ENCODE measurements at places on chromosomes 5 and 9.

DNA sequence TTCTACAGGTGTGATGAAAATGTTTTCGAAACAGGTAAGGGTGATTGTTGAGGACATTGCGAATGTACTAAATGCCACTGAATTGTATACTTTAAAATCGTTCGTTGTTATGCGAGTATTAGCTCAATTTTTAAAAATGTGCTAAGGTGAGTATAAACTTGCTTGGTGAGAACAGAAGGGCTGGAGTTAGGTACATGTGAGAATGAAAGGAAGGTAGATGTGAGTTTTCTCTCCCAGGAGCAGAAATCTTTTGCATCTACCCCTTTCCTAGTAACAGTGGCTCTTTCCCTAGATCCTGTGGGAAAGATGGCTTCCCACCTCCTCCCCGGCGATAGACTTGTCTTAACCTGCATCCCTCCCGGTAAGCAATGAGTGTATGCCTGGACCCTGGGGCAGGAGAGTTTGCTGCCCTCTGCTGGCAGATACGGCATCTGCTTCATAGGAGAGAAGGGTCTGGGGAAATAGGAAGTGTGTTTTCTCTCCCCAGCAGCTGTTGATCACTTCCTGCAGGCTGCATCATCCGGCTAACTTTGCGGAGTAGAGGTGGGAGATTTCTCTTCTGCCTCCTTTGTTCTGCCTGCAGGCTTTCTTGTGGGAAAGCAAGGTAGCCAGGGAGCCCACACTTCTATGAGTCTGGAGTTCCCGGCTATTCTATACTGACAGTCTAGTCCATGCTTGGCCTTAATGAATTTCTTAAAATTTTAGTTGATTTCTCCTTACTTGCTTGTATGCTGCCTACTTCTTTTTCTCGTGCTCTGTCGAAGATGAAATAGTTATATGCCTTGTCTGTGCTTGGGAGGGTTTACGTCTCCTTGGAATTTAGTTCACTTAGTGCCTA is 373.3 kb upstream of the SEMA6A start:
- peak; percentile 25 for DNase-seq

GRCh38 chr9:36744678-36745077 is 172.0 kb downstream of the MELK start:
- no peak for DNase-seq

GRCh38 chr5:108720391-108720790 is 27.3 kb upstream of the FER start:
- DNase-seq: no peak

DNA sequence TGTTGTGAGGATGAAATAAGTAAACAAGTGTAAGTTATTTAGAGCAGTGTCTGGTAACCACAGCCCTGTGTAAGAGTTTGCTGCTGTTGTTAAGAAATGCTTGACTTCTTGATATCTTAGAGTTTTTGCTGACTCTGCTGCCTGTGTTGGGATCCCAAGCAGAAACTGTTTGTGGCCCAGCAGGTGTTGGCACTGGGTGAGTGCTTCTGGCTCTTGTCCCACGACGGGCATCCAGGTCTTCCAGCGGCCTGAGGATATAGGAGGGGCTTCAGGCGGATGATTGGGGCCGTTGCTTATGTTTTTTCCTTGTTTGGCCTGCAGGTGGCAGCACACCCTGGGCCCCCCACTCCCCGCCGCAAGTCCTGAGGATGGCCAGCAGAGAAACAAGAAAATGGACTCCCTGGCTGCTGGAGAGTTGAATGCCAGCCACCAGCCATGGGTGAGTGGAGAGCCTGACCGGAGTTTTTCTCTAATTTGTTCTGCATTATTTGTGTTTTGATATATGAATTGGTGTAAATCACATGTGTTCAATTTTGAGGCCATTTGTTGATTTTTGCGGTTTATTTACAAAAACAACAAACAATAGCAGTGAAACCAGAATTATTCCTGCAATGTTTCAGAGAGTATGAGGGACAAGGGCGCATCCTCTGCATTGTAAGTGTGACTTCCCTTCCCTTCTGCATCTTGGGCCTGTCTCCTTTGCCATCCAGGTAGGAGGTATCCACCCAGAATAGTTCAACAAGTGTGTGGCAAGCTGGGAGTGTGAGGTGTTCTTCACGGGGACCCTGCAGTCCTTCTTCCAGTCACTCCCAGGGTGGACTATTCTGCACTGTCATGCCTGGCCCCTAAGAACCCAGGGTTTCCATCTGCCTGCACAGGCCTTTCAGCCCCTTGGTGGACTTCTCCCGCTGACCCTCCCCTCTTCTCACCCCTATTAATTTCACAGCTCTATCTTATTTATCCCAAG is 50.3 kb downstream of the SLC22A5 start:
- DNase-seq: peak; percentile 47

GRCh38 chr5:9920697-9921096 is 290.5 kb upstream of the TAS2R1 start:
- no peak for DNase-seq

GRCh38 chr9:134851020-134851419 is 29.6 kb upstream of the FCN2 start:
- DNase-seq: no peak

GRCh38 chr9:136806631-136807201 is 1.0 kb upstream of the RABL6 start:
- DNase-seq: no peak

GRCh38 chr9:134165357-134166315 is 1.3 kb upstream of the RNU6ATAC start:
- peak; percentile 40 for DNase-seq

DNA sequence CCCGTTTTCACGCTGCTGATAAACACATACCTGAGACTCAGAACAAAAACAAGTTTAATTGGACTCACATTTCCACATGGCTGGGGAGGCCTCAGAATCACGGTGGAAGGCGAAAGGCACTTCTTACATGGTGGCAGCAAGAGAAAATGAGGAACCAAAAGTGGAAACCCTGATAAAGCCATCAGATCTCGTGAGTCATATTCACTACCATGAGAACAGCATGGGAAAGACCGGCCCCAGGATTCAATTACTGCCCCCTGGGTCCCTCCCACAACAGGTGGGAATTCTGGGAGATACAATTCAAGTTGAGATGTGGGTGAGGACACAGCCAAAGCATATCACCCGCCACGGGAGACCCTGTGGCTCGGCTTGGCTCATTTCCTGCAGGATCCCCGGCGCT is 20.2 kb downstream of the EXD3 start:
- DNase-seq: no peak

GRCh38 chr9:125521462-125522327 is 185.3 kb downstream of the MAPKAP1 start:
- DNase-seq: no peak

- no peak for DNase-seq
Measured at GRCh38 chr9:70945301-70945700, 176.1 kb downstream of the TRPM3 start.

DNA sequence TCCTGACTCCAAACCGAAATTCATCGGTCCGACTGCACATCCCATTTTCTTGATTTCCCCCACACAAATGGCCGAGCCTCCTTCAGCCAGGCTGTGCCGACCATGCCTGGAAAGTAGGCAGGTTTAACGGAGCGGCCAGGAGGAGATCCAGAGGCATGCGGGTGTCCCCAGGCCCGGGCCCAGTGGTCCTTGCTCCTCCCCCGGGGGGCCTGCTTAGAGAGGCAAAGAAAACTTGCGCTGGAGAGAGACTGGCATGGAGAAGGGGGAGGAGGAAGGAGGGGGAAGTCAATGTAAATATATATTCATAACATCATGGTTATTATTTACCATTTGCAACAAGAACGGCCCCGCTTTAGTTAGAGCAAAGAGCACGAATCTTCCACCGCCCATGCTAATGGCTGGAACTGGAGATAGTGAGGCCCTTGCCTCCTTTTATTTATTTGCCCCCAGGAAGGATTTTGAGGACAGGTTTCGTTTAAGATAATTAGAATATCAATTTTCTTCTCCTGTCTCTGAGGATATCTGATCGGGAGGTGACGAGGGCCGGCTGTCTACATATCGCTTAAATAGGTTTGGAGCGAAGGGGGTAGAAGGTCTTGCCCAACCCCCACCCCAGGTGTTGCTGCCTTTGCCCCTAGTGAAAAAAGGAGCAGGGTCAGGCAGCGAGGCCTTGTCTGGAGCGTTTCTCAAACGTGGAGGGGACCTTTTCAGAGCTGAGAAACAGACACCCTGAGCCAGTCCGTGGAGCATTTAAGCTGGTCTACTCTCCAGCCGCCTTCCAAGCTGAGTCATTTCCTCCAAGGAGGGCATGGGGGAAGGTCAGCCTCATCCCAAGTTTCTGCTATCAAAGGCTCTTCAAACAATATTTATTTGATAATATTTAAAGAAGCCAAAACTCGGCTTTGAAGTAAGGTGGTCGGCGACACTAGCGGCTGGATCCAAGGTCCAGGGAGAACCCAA is 2.5 kb downstream of the BARHL1 start:
- DNase-seq: no peak

DNA sequence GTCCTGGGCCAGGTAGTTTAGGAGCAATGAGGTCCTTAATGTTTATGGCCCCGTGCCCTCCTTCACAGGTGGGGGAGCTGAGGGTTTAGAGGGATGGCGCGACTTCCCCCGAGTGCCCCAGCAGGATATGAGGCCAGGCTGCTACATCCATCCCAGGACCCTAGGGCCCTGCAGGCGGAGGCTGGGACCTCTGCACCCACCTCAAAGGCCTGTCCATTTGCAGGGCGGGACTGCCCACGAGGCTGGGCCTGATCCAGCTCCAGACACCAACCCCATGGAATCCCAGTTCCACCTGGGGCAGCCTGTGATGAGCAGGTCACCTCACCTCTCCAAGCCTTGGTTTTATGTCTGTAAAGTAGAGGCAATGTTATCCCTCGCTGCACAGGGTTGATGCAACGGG is 142.1 kb downstream of the RXRA start:
- DNase-seq: no peak

- no peak for DNase-seq
Measured at GRCh38 chr5:173716058-173716682, 99.7 kb upstream of the BOD1 start.

- DNase-seq: peak; percentile 41
Measured at GRCh38 chr5:132491368-132492364, 1.1 kb upstream of the IRF1 start.

DNA sequence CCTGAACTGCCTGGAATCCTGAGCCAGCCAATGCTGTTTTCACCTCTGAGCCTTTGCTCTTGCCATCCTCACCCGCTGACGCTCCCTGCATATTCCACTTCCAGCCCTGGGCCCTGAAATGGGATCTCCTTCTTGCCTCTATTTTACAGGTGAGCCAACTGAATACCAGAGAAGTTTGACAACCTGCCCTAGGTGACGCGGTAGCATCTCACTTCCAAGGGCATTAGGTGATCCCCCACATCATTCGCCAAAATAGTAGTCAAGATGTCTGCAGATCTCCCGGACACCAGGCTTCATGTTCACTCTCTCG is 43.5 kb downstream of the FOXI1 start:
- DNase-seq: no peak

DNA sequence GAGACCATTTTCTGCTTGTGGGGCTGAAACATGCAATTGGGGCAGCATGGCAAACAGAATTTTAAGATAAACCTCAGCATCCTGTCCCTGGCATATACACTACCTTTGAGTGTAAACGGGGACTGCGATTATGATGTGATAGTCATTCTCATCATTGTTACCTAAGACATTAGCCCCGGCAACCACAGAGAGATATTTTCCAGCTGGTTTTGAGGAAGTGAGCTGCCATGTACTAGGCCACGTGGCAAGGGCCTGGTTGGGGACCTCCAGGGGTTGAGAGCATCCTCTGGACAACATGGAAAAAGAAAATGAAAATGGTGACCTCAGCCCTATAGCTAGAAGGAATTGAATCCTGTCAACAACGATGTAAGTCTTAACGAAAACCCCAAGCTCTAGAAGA is 623.6 kb upstream of the CDH18 start:
- DNase-seq: no peak

DNA sequence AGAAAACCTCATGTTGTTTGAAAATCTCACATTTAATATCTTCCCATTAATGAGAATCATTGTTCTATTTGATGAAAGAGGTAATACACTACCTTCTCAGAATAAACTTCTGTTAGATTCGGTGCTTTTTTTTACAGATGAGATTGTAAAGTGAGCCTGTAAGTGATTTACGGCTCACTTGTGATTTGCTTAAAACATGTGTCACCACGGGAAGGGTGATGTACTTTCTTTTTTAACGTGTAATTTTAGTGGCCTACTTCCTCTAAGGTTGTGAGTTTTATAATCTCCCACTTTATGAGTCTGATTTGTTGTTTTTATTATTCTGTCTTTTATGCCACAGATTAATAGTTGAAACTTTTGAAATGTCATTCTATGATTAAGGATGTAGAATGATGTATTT is 15.9 kb downstream of the ANXA1 start:
- no peak for DNase-seq

GRCh38 chr5:163342306-163342705 is 95.1 kb upstream of the CCNG1 start:
- DNase-seq: no peak

DNA sequence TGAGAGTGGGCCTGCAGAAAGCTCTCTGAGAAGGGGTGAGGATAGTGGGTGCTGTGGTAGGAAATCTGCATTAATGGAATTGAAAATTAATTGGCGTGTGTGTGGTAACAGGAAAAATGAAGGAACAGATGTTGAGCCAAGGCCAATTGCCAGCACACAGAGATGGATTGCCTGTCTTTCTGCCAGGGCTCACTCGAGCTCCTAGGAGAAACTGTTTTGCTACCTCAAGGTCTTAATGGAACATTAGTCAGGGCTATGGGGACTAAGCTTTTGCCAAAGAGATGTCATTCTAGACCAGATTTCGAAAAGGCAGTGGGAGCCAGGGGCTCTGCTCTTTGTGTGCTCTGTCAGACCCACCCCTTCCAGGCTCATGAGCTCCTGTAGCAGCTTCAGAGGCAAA is 124.0 kb upstream of the EFNA5 start:
- DNase-seq: no peak

DNA sequence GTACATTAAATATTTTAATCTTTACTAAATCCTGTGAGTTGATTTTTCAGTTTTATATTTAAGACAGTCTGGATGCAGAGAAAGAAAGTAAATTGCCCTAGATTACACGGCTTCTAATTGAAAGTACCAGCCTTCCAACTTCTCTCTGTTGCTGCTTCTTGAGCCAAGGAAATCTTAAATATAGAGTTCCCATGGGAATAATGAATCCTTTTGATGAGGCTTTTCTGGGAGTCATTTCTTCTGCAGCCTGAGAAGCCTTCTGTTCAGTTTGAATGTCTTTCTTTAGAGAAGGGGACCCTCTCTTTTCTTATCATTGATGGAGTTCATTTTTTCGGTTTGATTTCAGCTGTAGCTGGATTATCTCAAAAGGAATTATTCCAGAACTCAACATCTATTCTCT is 317.3 kb upstream of the PTPRD start:
- no peak for DNase-seq

DNA sequence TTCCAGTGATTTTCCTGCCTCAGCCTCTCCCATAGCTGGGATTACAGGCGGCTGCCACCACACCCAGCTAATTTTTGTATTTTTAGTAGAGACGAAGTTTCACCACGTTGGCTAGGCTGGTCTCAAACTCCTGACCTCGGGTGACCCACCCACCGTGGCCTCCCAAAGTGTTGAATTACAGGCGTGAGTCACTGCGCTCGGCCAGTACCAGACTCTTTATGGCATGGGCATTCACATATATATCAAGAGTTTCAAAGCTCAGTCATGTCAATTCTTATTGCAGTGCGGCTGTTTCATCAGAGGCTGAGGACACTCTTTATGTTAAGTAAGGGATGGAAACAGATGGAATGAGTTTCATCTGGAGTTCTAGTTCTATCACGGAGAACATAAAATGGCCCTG is 315.2 kb upstream of the CDH6 start:
- no peak for DNase-seq

Data from stimulated activated CD4-positive, alpha-beta T cell treated with anti-CD3 and anti-CD28 coated beads, Interleukin-4, amount 100 ng/mL, for 4 hours (primary cell).